Stimulated activated CD4-positive, alpha-beta T cell treated with anti-CD3 and anti-CD28 coated beads, Interleukin-1b, Interleukin-23, amount 100 ng/mL, for 1 hour (primary cell): ENCODE measurements at places on chromosomes 3 and 15.
A peak's percentile ranks its signal among the peaks of the same experiment; 100 is the strongest.

DNA sequence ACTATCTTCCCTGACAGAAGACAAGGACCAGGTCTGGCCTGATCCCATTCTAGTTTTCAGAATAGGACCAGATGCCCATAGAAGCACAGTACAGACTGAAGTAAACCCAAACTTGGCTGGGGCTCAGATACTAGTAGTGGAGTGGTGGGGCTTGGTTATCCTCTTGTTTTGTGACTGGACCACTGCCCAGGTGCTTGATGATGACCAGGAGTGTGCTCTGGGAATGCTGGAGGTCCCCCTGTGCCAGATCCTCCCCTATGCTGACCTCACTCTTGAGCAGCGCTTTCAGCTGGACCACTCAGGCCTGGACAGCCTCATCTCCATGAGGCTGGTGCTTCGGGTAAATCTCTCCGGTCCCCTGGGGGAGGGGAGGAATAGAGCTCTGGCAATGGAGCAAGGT, 36.3 kb downstream of the ESYT3 start:
- DNase-seq, result no peak

DNA sequence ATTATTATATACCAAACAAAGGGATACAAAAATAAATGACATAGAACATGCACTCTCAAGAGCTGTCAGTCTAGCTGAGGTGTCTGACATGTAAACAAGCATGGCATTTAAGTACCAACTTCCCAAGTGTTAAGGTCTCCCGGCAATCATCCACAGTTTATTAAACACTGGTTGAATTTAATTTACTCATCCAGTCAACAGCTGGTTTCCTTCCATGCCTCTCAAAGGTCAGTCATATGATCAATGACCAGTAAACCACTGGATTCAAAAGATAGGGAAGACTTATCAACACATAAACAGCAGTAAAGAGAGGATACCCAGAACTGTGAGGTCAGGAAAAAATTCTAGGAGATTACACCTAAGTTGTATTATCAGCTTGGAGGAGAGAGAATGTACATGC, 80.4 kb downstream of the ADAM10 start:
- DNase-seq, result no peak

DNA sequence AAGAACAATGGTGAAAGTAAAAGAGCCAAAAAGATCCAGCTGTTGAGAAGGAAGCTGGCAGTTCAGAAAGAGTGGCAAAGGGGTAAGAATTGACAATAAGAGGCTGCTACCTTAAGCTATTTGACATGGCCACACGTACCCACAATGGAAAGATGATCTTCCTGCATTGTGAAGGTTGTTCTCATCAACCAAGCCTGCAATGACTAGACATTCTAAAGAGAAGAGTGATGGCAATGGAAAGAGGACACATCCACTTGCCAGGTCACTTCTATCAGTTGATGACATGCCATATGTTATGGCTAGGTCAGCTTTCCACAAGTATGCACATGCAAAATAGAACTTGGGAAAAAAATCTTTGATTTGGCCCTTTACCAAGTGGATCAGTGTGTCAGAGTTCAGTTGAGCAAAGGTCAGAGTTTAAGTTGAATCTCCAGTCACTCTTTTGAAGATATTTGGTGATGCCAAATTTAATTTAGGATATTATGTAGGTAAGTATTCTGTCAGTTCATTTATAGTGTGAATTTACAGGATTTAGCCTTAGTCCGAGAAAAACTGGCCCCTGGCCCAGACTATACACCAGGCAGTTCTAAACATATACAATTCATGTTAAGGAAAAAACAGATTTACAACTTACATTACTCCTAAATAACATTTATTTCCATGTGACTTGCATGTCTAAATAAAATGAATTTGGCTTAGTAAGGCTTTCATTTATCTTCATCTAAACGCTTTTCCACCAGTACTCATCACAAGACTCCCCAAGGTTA, 104.9 kb upstream of the FLNB start:
- DNase-seq, result no peak

GRCh38 chr3:44478055-44478468, 592 bp upstream of the ZNF445 start:
- DNase-seq, result no peak

DNA sequence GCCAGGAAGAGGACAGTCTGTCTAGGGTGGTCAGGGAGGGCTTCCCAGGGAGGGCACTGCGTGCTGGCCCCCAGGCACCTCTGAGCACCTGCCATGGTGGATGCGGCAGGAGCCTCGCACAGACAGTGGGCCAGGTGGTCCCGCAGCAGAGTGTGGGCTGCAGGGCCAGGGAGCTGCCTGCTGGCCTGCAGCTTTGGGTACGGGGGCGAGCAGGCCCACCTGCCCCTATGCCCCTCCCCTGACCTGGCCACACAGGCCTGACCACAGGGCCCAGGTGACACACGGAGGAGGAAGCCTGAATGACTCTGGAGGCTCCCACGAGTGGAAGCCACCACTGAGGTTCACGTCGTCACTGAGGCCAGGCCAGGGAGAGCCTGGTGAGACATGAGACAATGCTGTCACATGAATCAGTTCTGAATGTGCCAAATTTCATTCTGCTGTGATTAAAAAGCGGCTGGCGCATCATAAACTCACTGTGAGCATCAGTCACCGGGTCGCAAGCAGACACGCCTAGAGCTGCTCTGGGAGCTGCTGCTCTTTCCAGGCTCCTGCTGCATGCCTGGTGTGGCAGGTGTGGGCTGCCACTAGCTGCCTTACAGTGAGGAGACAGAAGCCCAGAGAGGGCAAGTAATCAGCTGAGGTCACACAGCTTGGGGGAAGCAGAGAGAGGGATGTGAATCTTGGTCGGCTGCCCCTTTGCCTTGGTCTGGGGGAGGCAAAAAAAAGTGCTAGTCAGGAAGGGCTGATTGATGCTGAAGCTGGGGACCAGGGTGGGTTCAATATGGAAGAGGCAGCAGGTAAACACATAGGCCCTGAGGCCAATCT, 39.5 kb upstream of the IQSEC1 start:
- no peak for DNase-seq

DNA sequence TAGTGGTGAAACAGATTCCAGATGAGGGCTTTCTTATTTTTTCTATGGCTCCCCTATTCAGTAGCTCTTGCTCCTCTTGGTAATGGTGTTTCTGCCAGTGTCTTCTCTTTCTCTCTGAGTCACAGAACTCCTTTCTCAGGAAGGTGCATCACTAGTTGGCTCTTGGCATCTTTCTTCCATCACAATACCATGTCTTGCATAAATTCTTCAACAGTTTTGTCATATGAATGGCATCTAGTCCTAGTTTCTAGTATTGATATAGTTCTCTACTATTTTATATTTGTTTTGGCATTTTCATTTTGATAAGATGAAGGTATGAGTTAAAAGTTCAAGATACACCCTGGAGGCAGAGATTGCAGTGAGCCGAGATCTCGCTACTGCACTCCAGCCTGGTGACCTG, 51.0 kb downstream of the REC114 start:
- DNase-seq, result no peak

DNA sequence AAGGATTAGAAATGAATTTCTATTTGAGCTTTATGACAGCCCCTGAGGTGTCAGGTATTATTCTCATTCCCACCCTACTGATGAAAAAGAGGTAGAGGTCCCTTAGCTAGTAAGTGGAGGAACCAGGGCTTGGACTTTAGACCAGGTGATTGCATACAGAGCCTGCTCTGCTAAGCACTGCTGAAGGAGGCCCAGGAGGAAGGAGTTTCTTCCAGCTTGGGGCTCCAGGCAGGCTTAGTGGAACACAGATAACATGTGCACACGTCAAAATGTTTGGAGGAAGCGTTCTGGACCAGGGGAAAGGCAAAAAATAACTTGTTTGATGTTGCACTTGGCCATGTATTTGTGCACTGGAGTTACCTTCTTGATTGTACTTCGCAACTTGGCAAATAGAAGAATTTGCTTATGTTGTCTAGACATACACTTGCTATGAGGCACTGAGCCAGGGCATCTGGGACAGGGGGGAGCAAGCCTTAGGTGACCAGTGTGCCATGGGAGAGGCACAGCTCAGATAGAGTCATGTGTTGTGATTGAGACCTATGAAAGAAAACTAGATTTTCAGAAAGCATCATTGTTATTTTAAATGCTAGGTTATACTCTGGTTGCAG, 22.4 kb downstream of the IFT122 start:
- DNase-seq, result no peak

GRCh38 chr3:109553591-109554371, 216.4 kb upstream of the DPPA4 start:
- no peak for DNase-seq

- no peak for DNase-seq
Observed at GRCh38 chr3:122208579-122208978, 25.1 kb downstream of the CASR start.

DNA sequence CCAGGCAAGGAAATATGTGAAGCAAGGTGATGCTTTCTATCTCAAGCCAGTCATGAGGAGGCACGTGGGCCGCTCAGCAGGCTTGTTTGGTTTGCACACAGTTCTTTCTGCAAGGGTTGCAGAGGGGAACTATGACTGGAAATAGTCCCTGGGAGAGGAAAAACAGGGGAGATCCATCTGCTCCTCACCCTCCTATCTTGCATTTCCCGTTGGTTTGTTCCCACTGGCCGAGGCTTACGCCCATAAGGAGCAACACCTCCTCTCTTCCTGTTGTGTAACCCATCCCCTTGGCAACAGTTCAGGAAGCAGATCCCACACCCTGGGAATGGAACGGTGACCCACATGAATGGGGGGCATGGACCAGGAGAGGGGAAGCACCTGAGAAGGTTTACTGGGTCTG, 72.1 kb upstream of the MAGI1 start:
- no peak for DNase-seq

GRCh38 chr3:123488645-123489347, 39.9 kb upstream of the ADCY5 start:
- no peak for DNase-seq

GRCh38 chr3:62035402-62036057, 337.8 kb downstream of the FEZF2 start:
- no peak for DNase-seq

- DNase-seq, result peak; percentile 79
Observed at GRCh38 chr15:20356444-20356910, 185.1 kb downstream of the GOLGA6L6 start.

DNA sequence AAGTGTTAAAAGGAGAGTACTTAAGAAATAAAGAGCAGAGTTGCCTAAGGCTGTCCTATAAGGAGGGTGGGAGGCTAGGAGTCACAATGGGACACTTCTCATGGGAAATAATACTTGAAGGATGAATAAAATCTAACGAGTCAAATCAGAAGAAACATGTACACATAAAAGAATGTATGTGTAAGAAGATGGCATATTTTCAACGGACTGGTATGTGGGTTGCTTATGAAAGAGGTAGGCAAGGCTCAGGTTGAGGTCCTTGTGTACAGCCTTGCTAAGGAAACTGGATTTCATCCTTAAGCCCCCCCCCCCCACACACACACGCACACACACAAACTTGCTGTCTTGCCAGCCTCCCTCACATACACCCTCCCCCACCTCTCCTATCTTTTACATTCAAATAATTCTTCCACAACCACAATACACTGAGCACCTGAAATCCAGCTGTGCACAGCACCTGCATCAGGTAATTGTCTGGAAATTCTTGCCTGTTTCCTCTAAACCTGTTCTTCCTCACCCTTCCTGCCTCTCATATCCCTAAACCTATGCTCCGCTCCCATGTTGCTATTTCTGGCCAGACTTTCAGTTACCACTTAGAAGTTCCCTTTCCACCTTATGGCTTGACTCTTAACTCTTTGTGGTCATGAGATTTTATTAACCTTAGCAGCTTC, 79.2 kb downstream of the FMN1 start:
- DNase-seq, result no peak

- DNase-seq, result no peak
Observed at GRCh38 chr3:185741586-185741985, 83.3 kb downstream of the IGF2BP2 start.

- DNase-seq, result no peak
Observed at GRCh38 chr3:52072020-52072419, 15.6 kb upstream of the DUSP7 start.

DNA sequence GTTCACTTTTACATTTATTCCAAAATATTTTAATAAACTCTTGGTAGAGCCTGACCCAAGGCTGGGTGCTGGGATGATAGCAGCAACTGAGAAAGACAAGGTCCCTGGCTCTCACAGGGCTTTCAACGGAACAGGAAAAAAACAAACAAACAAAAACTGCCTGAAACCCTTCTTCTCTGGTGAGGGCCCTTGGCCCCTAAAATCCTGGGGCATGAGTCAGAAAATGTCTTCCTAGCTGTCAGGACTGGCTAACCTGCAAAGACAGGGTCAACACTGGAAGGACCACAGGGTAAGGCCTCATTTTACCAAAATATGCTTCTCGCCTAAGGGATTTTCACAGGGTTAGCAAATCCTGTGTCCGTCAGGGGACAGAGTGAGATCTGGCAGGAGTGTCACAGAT, 45.7 kb upstream of the WNT5A start:
- no peak for DNase-seq

GRCh38 chr3:155391104-155391503, 97.6 kb upstream of the STRIT1 start:
- no peak for DNase-seq

- no peak for DNase-seq
Observed at GRCh38 chr15:100463515-100463914, 65.2 kb downstream of the CERS3 start.

- peak; percentile 17 for DNase-seq
Observed at GRCh38 chr3:71064956-71065763, 518.4 kb downstream of the FOXP1 start.

DNA sequence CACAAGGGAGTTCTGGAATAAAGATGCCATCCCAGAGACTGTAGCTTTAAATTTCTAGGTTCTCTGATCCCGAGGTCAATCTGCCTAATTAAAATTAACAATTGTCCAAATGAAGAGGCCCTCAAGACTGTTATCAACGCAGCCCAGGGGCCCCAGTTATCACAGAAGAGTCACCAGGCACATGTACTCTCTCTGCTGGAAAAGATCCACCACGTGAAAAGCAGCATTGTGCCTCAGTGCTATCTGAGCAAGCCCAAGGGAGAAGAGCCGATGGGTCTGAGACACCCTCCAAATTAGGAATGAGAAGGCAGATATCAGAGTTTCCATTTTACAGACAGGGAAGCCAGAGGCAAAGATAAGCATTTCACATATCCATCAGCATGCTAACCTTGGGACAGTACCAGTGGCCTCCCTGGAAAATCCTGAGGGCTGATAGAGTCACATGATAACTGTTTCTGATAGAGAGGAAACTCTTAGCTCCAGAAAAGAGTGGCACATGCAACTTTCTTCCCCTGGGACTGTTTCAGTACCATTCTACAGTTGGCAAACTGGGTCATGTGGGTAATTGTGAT, 55.5 kb downstream of the ITGB5 start:
- no peak for DNase-seq

GRCh38 chr15:46251903-46252302, 617.1 kb downstream of the SQOR start:
- DNase-seq, result no peak

- no peak for DNase-seq
Observed at GRCh38 chr15:59997070-59997701, 6.9 kb upstream of the FOXB1 start.

DNA sequence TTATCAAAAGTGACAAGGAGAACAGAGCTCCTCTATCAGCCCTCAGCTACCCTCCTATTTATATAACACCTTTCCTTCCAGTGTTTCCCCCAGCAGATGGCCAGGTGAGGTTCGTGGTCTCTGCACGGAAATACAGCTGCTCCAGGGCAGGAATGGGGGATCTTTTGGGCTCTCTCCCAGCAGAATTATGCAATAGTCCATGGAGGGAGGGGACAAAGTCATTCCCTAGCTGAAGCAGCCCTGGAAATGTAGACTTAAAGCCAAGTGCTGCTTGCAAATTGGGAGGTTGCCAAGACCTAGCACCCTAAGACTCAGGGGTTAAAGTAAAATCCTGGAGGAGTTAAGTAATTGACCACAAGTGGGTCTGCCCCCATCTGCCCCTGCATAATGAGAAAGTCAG, 256.3 kb downstream of the LRTM1 start:
- DNase-seq, result no peak
